ENCODE measurements at places on chromosomes 1 and 21.
A peak's percentile ranks its signal among the peaks of the same experiment; 100 is the strongest.

DNA sequence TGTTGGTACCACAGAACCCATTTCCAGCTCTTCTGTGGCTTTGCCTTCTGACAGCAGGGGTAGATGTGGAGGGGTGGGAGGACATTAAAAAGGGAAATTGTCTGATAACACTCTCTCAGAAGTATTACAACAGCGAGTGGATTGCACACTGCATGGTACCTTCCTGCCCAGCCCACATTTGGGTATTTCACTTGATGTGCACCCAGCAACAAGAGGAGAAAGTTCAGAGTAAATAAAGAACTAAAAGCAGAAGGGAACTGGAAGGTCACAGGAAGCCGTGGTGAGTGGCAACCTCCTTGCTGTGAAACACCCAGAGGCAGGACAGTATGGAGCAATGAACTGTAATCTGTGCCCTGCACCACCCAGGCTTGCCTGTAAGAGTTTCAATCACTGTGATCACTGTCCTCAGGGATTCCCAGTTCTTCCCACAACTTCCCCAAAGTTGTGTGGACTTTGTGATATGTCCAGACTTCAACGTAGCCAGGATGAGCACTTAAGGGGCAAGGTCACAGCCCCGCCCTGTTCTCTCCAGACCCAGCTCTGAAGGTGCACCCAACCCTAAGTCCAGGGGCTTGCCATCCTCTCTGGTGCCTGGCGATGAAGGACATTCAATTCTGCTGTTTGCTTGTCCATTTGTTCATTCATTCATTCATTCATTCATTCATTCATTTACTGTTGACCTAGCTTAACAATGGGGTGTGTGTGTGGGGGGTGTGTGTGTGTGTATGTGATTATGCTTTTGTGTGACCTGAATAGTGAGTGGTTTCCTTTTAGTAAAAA, 18.7 kb upstream of the F5 start:
- DNase-seq = no peak

- DNase-seq = peak; percentile 21
Observed at GRCh38 chr21:44006017-44006619, 6.0 kb upstream of the TRAPPC10 start.

DNA sequence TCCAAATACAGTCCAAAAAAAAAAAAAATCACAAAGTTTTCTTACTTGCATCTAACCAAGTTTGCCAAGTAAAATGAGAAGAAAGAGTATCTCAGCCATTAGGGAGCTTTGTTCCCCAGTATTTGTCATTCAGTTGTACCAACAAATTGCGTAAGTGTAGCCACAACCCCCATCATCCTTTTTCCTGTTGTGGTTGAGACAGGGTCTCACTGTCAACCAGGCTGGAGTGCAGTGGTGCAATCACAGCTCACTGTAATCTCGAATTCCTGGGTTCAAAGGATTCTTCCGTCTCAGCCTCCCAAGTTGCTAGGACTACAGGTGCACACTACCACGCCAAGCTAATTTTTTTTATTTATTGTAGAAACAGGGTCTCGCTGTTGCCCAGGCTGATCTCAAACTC, 9.5 kb downstream of the STX6 start:
- DNase-seq = no peak

DNA sequence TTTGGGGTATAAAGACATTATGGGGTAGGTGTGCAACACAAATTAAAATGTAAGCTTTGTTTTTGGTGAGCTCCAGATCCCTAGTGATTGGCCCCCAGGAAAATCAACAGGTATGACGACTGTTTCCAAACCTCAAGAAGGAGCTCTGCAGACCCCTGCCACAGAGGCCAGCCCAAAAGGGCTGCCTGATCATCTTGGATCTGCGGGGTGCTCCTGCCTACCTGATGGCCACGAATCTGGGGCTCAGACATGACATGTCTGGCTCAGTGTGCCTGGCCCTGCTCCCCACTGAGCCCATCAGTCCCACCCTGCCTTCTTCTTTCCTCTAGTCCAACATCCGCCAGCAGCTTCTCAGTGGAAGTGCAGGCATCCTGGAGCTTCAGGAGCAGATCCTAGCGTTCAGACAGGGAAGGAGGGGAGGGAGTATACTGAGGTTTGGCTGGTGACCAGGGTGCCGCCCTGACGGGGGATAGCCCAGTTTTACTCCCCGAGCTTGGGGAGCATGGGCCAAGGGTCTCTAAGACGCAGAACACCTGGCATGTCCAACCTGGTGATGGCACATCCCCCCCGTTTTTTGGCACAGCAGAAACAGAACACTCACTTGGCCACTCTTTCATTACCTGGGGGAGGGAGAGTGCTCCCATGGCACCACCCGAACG, 31.8 kb downstream of the ZNF496 start:
- no peak for DNase-seq

DNA sequence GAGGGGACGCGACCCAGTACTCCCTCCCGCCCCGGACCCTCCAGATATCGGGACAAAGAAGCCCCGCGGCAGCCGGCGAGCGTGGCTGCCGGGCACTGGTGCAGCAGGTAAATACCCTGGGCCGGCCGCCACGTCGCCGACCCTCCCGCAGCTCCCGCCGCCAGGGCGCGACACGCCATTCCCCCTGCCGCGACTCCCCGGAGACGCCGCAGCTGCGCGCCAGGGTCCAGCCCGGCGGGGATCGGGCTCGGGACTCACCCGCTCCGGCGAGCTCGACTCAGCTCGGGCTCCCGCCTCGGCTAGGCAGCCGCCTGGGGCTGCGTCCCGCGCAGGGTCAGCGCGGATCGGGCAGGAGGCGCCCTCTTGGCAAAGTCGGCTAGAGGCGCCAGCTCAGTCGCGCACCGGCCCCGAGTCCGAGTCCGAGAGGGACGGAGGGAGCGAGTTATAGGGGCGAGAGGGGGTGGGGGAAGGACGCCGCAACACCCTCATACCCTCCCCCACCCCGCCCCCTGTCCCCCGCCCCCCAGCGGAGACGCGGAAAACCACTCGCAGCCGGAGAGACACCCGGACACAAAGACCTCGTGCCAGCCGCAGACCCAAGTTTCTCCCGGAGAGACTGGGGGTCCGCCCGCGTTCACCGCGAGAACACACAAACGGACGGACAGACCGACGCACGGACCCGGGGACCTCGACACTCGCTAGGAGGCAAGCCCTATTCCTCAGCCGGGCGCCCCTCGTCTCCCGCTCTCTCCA, 985 bp downstream of the SYT6 start:
- peak; percentile 11 for DNase-seq

- peak; percentile 9 for DNase-seq
Observed at GRCh38 chr1:63624911-63625310, 31.7 kb downstream of the PGM1 start.

All from fibroblast of skin of left quadriceps (primary cell).